ENCODE measurements at places on chromosomes 6 and 20.
A peak's percentile ranks its signal among the peaks of the same experiment; 100 is the strongest.

DNA sequence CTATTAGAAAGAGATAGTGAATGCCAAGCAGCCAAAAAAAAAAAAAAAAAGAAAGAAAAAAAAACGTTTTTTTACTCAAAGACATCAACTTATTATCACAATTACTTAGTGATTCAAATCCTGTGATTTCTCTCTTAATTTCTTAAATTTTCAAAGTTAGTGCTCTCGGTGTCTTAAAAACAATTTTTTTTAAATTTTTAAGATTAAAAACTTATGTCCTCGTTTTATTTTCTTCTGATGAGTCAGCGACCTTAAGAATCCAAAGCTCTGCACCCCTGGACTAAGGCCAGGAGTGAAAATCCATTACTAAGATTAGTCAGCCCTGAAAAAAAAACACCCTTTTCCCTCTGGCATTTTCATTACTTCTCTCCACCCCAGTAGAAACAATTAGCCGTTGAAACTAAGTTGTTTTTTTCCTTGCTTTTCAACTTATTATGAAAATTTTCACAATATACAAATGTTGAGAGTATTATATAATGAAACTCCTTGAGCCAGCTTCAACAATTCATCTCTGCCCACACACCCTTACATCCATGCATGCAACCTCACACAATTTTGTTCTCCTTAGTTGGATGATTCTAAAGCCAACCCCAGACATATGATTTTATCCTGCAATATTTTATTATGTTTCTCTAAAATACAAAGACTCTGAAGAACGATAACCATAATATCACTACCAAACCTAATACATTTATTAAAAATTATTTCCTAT lies 85.6 kb upstream of the CARMIL1 start:
- DNase-seq, result no peak

DNA sequence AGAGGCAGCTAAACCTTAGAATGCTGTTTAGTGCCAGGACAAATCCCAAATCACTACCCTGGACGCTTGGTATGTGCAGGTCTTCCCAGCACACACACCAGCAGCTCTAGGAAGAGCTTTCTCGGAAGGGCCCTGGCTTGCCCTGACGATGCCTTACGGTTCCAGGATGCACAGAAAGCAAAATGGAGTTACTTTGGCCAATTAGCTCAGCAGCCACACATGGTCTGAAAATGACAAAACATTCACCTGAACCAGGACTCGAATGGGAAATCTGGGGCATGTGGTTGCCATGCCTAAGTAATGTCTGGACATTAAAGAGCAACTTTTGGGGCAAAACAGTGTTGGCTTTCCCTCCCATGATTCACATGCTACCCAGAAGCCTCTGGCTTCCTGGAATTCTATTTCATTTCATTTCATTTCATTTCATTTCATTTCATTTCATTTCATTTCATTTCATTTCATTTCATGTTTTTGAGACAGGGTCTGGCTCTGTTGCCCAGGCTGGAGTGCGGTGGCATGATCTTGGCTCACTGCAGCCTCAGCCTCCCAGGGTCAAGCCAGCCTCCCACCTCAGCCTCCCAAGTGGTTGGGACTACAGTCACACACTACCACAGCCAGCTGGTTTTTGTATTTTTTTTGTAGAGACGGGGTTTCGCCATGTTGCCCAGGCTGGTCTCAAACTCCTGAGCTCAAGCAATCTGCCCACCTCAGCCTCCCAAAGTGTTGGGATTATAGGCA lies 153.3 kb downstream of the ZDHHC14 start:
- DNase-seq, result no peak

DNA sequence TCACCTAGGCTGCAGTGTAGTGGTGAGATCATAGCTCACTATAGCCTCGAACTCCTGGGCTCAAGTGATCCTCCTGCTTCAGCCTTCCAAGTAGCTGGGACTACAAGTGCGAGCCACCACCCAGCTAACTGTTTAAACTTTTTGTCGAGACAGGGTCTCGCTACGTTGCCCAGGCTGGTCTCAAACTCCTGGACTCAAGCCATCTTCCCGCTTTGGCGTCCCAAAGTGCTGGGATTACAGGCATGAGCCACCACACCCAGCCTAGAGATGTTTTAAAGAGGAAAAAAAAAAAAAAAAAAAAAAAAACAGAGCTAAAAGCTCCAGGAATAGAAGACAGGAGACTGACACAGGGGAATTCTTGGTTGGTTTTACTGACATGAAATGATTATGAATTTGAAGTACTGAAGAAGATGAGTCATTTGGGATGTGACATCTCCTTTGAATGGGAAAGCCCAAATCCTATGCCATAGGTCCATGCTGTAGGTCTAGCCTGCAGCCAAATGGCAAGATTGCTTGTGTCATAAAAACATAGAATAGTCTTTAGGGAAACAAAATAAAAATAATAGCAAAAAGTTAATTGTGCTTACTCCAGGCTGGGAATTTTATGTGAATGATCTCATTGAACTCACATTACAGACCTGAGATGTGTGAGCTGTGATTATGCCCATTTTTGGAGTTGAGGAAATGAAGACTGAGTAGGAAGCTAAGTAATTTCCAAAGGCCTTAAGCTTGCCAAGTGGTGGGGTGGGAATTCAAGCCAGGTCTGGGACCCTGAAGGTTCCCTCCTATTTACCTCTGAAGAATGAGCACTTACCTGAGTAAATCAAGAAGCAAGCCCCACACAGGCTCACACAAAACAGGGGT lies 24.3 kb upstream of the NHSL1 start:
- DNase-seq, result no peak

- peak; percentile 89 for DNase-seq
Measured at GRCh38 chr6:35727935-35728682, 8.7 kb upstream of the ARMC12 start.

DNA sequence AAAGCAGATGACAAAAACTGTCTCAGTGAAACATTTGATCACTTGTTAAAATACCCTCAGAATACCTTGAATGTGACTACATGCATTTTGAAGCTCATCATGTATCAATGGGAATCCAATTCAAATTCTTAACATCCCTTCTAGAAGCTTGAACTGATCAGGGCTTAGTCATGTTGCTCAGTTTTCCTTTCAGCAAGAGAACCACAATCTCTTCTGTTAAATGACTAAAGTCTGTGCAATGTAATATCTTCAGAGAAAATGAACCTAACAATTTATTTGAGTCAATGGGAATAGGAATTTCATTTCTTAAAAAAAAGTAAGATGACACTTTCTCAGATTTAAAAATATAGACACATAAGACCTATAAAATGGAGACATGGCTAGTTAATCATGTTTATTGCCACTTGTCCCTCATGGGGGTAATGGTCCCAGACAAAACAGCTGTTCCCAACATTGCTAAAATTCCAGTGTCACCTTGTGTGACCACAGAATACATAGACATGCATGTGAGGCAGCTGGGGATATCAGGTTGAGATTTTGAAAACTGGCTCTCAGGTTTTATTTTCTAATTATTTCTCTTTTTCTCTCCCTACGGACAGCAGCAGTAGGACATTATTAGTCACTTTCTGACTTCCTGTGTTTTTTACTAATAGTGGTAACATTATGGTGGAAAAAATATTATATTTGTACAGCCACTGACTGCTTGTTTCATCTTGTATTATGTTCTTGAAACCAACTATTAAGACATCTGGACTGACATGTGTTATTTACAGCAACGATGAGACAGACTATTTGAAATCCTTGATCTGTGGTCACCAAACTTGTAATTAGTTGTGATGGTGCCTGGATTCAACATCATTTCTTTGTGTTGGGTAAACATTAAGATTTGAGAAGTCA lies 192.5 kb downstream of the COL9A1 start:
- no peak for DNase-seq

DNA sequence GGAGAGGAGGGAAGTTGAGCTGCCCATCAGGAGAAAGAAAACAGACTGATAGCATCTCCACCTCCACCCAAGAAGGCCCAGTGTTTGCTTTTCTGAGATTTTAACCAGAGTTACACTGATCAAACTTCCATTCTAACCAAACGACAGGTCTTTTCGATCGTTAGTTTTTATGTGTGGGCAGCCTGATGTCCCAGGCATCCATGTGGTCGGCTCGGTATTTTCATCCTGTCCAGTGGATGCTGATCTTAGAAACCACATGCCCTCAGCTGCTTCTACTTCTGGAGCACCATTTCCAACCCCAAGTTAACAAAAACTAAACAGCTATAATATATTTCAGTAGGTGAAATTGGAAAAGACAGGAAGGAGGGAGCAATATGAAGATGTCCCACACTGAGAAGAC lies 536.8 kb upstream of the JAG1 start:
- no peak for DNase-seq

- DNase-seq, result no peak
Measured at GRCh38 chr20:3654326-3655130, 8.7 kb downstream of the GFRA4 start.

- DNase-seq, result no peak
Measured at GRCh38 chr6:74936886-74937285, 269.0 kb downstream of the COL12A1 start.

- DNase-seq, result no peak
Measured at GRCh38 chr6:94213226-94213625, 793.9 kb upstream of the EPHA7 start.

DNA sequence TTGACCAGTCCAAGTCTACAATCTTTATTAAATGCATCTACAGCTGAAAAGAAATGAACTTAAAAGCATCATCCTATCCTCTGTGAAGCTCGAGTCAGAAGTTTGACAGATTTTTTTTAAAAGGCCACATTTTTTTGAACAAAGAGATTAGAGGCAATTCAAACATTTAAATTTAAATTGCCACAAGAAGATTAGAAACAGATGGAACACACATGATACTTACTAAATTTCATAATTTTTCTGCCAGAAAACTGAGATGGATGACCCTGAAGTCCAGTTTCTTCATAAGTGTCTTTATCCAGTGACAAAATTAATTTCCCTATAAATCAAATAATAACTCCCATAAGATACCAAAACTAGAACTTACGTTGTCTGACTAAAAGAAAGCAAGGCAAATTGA lies 4.3 kb downstream of the RPP40 start:
- DNase-seq, result no peak

DNA sequence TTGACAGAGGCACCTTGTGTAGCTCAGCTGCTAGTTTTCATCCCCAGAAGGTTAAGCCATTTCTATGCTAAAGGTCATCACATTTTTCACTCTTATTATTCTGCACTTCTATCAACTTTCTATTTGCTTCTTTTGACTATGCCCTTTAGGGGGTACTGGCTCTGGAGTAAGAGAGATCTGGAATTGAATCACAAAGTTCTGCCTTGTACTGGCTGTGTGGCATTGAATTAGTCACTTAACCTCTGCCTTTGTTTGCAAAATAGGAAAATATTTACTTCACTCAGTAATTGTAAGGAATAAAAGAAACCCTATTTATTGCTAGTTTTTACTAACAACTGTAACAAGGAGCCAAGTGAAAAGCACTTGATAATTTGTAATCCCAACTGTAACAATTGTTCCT lies 56.8 kb upstream of the MTRF1L start:
- no peak for DNase-seq

GRCh38 chr20:17966432-17967310 lies 1.9 kb downstream of the SNX5 start:
- no peak for DNase-seq

- peak; percentile 74 for DNase-seq
Measured at GRCh38 chr20:48620507-48621375, 207.1 kb downstream of the PREX1 start.

- DNase-seq, result no peak
Measured at GRCh38 chr20:4014031-4014474, 1.3 kb downstream of the RNF24 start.

DNA sequence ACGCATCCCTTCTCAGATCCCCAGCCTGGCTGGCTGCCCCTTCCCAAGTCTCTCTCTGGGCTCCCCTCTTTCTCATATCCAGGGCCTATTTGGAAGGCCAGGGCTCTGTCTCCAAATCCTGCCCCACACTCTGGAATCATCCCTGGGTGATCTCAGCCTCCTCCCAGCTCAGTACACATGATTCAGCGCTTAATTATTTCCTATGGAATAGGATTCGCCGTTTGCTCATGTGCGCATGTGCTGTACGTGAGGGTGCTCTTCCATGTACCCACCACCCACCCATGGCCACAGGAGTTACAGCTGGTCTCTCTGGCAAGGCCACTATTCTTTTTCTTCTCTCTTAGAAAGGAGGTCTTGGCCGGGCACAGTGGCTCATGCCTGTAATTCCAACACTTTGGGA lies 81.7 kb upstream of the FOXP4 start:
- no peak for DNase-seq

GRCh38 chr6:33980176-33981175 lies 165.4 kb downstream of the GRM4 start:
- DNase-seq, result no peak

DNA sequence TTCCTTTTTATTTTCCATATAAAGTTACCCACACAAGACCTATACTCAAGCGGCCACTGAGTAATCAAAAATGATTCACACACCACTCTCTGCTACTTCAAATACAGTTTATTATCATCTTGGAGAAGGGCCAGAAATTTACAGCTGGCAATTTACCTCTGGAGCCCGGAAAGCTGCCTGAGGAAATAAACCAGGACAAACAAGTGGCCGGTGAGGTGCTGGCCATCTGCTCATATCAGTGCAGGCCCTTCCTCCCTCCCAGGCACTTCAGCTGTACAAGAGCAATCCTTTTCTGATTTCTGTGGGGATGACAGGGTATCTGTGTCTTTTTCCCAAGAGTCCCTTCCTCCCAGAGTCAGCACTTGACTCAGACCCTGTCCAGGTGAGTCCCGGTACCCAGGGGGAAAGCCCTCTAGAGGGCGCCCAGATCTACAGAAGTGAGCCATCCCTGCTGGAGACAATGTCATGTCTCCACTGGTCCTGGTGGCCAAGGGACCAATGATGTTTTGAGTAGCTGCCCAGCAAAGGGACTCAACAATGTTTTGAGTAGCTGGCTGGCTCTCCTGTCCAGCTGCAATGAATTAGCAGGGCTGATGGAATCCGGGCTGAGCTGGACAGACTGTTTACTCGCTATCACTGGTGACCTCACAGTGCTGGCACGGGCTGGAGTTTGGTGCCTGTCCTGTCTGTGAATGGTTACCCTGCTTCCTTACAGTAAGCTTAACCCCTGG lies 23.6 kb downstream of the LRP11 start:
- no peak for DNase-seq

GRCh38 chr20:34345402-34345736 lies 17.7 kb upstream of the ITCH start:
- no peak for DNase-seq

DNA sequence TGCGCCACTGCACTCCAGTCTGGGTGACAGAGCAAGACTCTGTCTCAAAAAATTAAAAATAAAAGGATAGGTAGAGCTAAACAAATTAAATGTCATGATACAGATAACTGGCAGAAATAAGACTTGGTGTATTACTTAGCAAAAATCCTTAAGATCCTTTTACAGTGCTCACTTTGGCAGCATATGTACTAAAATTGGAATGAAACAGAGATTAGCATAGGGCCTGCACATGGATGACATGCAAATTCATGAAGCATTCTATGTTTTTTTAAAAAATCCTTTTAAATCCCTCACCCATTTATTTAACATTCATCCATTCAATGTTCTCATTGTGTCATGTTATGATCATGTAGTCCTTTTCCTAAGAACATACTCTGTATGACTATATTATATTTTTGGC lies 528.8 kb downstream of the CD83 start:
- DNase-seq, result no peak

DNA sequence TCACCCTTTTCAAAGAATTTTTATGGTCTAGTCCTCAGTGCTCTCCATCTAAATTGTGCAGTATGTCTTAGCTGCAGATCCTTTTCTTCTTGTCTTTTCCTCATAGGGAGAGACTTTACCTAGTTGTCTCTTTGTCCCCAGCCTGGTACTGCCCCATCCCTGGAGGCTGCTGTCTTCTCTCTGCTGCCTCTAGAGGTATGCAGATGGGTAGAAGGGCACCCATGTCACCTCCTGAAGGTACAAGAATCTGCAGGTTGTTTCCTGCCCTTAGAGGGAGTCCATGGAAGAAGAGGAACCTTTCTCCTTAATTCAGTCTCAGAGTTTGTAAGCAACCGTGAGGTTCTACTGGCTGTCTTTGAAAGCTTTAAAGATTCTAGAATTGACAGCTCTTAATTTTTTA lies 39.1 kb downstream of the MCM8 start:
- no peak for DNase-seq
